Umbilical cord (tissue), 2 donors: ENCODE measurements at places on chromosomes 13 and 19. TPM values are rescaled to one million over a fixed set of nuclear protein-coding genes. Genes with fewer than 3 reads are reported as not detected.

GRCh38 chr19:28956421-28956820, 256.5 kb downstream of the UQCRFS1 start:
- DNase-seq: no peak

DNA sequence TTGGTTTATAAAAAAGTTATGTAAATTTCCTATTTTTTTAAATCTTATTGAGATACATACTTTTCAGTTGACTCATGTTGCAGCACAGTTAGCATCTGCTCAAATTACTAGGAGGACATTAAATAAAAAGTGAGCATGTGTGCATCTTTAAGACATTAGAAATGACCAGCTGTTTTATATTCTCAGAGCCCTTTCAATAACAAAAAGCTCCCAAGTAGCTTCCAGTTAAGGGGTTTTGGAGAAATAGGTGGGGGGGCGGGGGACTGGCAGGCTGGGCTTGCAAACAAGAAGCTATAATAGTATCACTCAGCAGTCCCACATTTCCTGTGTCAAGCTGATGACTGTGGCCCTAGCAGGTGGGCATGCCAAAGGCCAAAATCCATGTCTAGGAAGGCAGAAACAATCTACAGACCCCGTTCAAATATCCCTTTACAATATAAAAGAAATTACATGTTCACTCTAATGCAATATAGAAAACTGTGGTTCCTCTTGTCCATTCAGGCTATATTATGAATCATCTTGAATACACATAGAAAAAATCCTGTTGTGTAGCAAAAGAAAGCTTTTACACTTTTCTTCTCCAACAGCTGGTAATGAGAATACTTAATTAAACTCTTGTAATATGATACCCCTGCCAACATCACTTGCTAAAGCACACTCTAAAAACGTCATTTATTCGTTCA, 1713.2 kb upstream of the SLC10A2 start:
- DNase-seq: peak; percentile 66

GRCh38 chr19:42433503-42434260, 6.5 kb upstream of the LIPE start:
- peak; percentile 53 for DNase-seq

DNA sequence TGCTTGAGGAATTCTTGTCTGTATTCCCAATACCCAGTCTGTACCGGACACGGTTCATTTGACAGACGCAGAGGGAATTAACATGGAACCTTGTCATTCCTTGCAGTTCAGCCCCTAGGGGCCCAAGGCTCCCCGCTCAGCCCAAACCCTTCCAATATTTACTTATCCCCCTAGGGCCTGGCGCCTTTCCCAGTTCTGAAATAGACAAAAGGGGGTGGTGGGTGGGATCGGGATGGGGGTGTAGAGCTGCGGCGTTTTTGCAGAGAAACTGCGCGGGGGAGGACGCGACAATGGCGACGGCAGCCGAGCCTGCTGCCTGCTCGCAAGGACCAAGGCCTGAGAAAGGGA, 583 bp downstream of the AKAP8L start:
- DNase-seq: no peak

COX6B2 gene
- not detected for total RNA-seq

GRCh38 chr13:112059457-112060281, 7.3 kb upstream of the SOX1 start:
- DNase-seq: no peak

SETDB2 gene
- total RNA-seq: 9.4 TPM

LILRA5 gene
- 0.72 TPM for total RNA-seq

DNA sequence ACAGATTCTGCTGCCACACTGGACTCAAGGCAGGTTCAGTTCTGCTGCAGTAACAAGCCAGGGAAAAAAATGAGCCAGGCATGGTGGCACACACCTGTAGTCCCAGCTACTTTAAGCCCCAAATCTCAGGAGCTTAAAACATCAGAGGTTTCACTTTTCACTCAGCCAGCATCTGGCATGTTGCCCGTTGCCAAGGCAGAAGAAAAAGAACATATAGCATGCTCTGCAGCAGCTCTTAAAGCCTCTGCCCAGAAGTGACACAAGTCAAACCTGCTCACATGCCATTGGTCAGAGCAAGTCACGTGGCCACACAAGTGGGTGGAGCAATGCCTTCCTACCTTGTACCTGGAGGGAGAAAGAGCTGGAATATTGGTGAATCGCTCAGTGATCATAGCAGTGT, 14.7 kb upstream of the ADGRE5 start:
- DNase-seq: peak; percentile 80

GRCh38 chr19:2814426-2814825, 5.2 kb upstream of the ZNF554 start:
- DNase-seq: no peak

DNA sequence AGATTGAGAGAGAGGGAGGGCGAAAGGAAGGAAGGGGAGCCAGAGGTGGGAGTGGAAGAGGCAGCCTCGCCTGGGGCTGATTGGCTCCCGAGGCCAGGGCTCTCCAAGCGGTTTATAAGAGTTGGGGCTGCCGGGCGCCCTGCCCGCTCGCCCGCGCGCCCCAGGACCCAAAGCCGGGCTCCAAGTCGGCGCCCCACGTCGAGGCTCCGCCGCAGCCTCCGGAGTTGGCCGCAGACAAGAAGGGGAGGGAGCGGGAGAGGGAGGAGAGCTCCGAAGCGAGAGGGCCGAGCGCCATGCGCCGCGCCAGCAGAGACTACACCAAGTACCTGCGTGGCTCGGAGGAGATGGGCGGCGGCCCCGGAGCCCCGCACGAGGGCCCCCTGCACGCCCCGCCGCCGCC, at the start of gene TNFSF11:
TNFSF11 (plus strand) TSS at position 142 of the 400 bp plus-strand sequence; CDS start at position 294, 152 bp downstream.
- no peak for DNase-seq

GRCh38 chr19:3837332-3837731, 31.5 kb downstream of the ZFR2 start:
- no peak for DNase-seq

- peak; percentile 20 for DNase-seq
Measured at GRCh38 chr19:32421589-32422361, 16.2 kb downstream of the DPY19L3 start.

DNA sequence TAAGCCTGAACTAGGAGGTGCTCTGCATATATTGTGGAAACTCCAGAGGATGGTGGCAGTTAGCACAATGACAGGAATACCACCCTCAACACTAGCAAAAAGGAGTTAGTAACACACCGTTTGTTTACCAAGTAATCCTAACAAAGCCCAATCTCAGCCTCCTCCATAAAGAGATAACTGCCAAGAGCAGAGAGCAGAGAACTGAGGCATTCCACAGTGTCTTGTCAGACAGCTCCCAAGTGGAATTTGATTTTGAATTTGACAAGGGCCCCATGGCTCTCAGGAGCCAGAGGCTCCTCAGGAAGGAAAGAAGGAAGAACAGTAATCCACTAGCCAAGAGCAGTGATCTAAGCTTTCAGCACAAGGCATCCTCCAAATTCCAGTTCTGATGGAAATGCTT, 298.6 kb downstream of the DCLK1 start:
- DNase-seq: no peak

ZNF229 gene
- 4.1 TPM for total RNA-seq

DNA sequence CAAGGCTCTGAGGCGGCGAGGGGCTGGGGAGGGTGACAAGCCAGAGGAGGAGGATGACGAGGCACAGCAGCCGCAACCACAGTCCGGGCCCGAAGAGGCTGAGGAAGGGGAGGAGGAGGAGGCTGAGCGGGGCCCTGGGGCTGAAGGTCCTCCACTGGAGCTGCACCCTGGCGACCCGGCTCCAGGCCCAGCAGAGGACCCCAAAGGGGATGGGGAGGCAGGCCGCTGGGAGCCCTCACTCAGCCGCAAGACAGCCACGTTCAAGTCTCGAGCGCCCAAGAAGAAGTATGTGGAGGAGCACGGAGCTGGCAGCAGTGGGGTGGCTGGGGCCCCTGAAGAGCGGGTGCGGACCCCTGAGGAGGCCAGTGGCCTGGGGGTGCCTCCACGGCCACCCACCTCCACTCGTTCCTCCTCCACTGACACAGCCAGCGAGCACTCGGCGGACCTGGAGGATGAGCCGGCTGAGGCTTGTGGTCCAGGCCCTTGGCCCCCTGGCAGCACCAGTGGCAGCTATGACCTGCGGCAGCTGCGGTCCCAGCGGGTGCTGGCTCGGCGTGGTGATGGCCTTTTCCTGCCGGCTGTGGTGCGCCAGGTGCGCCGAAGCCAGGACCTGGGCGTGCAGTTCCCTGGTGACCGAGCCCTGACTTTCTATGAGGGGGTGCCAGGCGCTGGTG, 2.9 kb downstream of the CIC start:
- no peak for DNase-seq

DNA sequence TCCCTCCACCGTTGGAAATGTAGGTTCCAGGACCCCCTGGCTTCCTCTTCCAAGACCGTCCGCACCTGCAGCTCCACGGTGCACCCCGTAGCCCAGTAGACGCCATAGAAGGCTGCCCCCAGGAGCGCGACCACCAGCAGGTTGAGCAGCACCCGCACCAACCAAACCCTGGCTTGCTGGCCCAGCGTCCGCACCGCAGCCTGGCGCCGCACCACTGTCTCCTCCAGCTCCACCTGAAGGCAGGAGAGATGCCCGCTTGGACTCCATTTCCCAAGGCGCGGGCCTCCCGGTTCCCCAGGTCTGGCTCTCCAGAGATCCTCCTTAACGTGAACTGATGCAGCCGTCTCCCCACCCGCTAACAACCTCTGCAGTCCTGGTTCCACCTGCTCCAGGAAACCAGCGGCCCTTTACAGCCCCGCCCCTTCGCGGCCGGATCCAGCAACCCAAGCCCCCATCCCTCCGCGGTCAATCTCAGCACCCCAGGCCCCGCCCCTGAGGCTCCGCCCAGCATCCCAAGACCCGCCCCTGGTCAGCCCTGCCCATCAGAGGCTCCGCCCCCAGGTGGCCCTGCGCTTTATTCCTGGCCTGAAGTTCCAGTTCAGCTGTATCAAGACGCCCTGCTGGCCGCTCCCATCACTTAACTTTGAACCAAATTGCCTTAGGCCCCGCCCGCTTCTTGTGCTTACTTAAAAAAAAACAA, 5.0 kb upstream of the LENG1 start:
- DNase-seq: no peak
